Suppressor macrophage treated with lipopolysaccharide for 4 hours (primary cell): ENCODE measurements at places on chromosomes 1 and 21.

- no peak for DNase-seq
These were observed 29.6 kb downstream of the DIPK1A start for GRCh38 chr1:92931691-92932090.

GRCh38 chr1:66526036-66526435, 7.9 kb upstream of the SGIP1 start:
- DNase-seq, result no peak

- DNase-seq, result peak; percentile 82
These were observed 232.9 kb upstream of the SGIP1 start for GRCh38 chr1:66300972-66301451.

DNA sequence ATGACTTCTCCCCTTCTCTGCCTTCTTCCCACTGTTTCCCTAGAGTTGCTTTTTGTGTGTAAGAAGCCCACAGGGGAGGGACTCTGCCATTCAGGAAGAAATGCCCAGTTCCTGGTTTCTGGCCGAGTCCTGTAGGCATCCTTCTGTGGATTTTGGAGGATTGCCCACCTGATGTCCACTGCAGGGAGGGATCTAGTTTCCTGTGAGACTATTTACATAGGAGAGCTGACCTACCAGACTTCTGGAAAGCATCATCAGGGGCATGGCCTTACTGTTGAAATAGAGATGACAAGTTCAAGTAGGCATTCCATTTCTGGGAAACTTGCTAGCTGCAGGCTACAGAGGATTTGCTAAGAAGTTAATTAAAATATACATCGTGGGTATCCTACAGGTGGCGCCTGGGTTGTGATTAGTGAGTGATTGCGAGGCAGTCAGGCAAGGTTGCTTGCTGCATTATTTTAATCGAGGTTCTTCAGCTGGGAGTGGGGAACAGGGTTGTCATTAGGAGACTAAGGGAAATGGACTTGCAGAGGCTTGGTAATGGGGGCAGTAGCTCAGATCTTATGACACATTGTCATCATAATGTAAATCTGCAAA, 148.7 kb downstream of the HHAT start:
- DNase-seq, result no peak

DNA sequence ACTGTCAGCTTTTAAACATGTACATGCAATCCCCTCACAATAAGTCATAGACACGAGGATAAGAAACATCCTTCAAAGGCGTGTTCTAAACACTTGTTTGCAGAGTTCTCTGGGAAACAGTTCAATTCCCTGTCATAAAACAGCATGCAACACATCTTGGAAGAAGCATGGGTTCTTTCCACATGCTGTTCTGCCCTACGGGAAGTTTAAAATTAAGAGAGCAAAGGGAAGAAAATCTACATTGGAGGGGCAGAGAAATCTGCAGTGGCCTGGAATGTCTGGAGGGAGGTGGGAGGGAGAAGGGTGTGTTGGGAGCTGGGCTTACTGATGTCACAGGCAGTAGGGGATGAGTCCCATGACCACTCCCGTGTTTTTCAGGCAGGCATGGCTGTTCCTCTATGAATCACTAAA, 98.3 kb upstream of the SLC2A1 start:
- DNase-seq, result no peak
